Stimulated activated CD4-positive, alpha-beta T cell treated with anti-CD3 and anti-CD28 coated beads, Interleukin-1b, Interleukin-23, amount 100 ng/mL, for 1 hour (primary cell): ENCODE measurements at places on chromosomes 2 and 18.

DNA sequence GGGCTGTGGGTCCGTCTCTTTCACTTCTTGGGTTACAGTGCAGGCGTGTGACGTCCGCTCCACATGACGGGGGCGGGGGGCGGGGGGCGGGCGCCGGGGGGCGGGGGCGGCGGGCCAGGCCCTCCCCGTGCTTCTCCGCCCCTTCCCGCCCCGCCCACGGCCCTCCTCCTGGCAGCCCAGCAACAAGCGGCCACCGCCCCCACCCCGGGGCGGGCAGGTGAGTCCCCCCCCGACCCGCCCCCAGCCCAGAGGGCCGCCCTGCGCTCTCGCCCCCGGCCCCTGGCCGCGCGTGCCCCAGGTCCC is 3.6 kb downstream of the ZNF516 start:
- peak; percentile 51 for DNase-seq

DNA sequence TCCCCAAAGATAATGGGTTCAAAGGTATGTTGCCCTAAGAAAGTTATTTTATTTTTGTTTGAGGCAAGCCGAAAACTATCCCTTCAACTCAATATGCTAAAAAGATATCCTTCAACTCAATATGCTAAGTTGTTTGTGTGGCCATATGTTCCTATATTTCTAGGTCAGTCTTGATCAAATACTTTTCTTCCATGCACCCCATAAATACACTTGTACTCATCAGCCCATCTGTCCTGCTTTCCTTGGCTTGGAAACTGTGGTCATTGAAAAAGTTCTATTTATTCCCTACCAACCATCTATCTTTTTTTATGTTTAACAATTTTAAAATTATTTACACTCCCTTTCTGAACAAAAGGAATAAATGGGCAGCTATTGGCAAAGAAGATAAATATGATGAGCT is 447.7 kb downstream of the NRXN1 start:
- no peak for DNase-seq

DNA sequence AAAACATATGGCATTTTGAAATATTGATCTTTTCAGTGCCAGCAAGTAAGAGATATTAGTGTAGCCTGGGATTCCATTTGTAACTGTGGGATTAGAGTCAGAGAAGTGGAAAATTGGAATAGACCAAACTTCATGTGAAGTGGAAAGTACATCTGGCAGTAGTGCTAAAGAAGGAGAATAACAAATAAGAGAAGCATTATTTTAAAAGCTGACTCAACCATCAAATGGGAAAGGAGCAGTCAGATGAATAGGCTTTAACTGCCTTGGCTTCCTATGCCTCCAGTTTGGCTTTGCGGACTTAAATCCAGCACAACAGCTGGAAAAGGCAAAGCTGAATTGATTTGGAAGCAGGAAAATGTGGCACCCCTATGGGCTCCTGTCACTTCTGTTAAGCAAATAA is 623.1 kb downstream of the TSN start:
- DNase-seq, result no peak

- DNase-seq, result peak; percentile 32
These were observed 75.3 kb downstream of the LRRFIP1 start for GRCh38 chr2:237702441-237703391.

- no peak for DNase-seq
These were observed 104.0 kb downstream of the COBLL1 start for GRCh38 chr2:164737612-164738081.

GRCh38 chr2:197195518-197195917 is 115.1 kb downstream of the ANKRD44 start:
- no peak for DNase-seq

GRCh38 chr18:9832871-9833270 is 52.9 kb upstream of the TXNDC2 start:
- DNase-seq, result no peak

- no peak for DNase-seq
These were observed 24.4 kb downstream of the MBP start for GRCh38 chr18:77108001-77108692.

GRCh38 chr2:60775048-60775639 is 19.1 kb downstream of the PAPOLG start:
- DNase-seq, result no peak

DNA sequence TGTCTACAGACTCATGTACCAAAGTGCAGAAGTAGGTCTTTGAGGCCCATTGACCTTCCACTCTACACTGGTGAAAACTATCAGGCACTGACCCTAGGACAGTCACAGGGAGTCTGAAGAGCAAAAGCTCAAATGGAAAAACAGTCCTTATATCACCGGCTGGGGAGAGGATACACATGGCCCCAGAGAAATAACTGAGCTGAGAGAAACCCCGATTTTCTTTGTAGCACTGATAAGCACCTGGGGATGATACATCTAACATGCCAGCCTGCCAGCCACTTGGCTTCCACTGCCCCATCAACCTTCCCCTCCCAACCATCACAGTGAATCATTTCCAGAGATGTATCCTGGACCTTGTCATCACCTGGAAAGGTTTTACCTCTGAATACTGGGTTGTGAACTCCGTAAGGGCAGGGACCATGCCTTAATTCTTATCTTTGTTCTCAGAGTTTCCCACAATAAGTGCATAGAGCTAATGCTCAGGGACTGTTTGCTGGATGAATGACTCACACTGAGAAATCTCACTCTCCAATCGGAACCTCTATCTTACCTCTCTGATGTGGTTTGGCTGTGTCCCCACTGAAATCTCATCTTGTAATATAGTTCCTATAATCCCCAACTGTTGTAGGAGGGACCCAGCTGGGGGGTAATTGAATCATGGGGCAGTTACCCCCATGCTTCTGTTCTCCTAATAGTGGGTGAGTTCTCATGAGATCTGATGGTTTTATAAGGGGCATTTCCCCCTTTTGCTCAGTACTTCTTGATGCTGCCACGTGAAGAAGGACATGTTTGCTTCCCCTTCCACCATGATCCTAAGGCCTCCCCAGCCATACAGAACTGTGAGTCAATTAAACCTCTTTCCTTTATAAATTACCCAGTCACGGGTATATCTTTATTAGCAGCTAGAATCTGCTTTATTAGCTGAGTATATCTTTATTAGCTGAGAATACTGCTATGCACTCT is 37.1 kb downstream of the EVA1A start:
- no peak for DNase-seq

GRCh38 chr2:175585496-175585895 is 404.0 kb upstream of the ATP5MC3 start:
- DNase-seq, result no peak

GRCh38 chr2:62443471-62443870 is 62.5 kb downstream of the TMEM17 start:
- no peak for DNase-seq

- no peak for DNase-seq
These were observed 289.4 kb downstream of the ZEB2 start for GRCh38 chr2:144230448-144231085.

DNA sequence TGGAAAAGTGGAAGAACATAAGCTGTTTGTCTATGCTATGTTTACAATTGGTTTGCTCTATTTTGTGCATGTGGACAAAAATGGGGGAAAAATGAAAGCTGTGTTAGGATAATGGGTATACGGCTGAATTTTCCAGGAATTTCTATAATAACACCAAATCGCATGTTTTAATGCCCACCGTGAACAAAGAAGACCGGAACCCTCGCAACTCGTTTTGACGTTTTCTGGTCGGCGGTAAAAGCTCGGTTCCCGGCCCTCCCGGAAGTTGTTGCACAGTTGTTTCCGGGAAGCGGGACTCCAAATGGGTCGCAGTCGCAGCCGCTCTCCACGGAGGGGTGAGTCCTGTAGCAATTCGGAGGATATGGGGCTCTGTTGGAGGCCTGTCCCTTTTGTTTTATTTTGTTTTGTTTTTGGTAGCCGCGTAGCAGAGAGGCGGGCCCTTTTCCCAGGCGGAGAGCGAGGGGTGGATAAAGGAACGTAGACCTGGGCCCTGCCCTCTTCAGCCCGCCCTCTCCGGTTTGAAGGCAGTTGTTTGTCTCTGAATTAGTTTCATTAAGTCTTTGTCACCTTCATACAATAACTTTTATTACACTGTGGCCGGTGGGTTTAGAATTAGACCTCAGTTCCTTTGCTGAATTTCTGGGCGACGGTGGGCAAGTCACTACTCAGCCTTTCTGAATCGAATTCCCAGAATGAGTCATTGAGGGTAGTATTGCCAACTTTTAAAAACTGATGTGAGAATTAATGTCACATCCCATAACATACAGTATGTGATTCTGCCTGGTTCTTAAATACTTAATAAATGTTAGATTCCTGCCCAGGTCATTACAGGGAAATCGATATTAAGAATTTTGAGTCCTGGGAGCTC is at the start of gene SNRNP27:
Gene SNRNP27 (plus strand): TSS at position 273 of the 868 bp plus-strand sequence. CDS start 29 bp downstream, at position 302.
- peak; percentile 57 for DNase-seq

GRCh38 chr2:1620081-1620480 is 124.2 kb downstream of the PXDN start:
- DNase-seq, result no peak

DNA sequence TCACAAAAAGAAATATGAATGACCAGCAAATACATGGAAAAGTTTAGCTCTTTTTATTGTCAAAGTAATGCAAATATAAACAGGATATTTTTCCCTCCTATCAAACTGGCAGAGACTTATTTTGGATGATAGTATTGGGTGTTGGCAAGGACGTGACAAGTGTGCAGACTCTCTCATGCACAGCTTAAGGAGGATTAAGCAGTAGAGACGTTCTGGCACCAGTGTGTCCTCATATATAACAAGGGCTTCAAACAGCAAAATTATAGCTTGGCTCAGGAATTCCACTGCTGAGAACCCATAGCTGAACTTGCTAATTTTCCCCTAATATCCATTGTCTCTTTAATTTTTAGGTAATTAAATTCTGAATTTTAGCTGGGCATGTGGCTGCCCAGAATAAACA is 114.4 kb downstream of the FAM124B start:
- DNase-seq, result no peak

- DNase-seq, result no peak
These were observed 16.4 kb downstream of the EDAR start for GRCh38 chr2:108972663-108973062.

DNA sequence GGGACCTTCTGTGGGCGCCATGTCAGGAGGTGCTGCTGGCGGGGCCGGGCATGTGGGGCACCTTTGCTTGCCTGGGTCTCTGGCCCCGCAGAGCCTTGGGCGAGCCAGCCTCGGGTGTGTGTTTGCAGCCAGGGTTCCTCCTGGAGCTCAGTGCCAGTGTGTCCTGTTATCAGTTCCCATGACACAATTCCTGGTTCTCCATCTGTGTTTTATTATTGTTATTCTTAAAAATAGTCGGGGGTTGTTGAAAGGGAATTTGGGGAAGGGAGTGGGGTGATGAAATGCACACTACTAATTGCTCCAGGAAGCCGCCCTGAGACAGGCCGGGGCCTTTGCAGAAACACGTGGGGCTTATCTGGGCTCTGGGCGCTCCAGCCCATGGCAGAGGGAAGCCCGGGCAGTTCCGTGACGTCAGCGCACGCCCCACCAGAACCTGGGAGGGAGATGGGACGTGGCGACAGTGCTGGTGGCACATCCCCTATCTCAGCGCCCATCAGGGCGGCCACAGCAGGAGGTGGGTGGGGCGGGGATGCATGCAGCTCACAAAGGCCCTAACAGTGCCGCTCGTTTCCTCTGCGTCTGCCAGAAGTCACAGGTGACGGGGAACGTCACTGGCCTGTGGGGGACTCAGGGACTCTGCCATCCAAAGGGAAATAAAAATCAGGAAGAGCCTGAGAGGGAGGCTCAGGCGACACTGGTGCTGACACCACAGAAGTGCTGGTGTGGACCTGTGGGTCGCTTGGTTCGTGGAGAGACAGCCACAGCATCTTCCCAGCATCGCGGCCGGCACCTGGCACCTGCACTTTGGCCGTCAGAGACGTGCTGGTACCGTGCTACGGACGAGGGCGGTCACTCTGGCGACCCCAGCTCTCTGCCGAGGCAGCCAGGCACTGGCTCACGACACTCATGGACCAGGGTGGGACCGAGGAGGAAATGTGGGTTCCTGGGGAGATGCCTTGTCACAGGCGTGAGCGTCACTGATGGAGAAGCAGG is 131.0 kb downstream of the NFATC1 start:
- DNase-seq, result no peak

GRCh38 chr2:853203-853870 is 97.3 kb upstream of the SNTG2 start:
- DNase-seq, result no peak

DNA sequence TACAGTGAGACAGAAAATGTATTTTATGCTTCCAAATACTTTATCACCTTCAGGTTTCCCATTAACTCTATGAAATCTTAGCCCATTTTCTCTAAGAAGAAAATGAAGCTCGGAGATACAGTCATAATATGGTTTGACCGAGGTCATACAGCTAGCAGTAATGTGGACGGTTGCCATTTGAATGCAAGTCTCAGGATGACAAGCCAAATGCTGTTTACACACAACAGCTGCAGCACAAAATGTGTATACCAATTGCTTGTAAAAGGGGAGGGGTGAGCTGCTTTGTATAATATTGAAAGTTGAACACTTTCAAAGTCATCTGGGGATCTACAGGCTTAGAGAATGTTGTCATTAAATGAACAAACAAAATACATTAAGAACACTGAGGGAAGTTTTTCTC is 93.8 kb upstream of the FSIP2 start:
- DNase-seq, result no peak
